Thyroid gland (tissue), 4 donors: ENCODE measurements at places on chromosomes 3 and 15. TPM values are rescaled to one million over a fixed set of nuclear protein-coding genes. Genes with fewer than 3 reads are reported as not detected.

Gene MORC1
- 0.13 TPM for total RNA-seq

Gene ATOSA
- total RNA-seq = 164 TPM

Gene TEX55
- total RNA-seq = not detected

Gene RRP9
- total RNA-seq = 12.7 TPM

Gene TRPM1
- not detected for total RNA-seq

Gene RETNLB
- not detected for total RNA-seq

Gene EPHA3
- 27.3 TPM for total RNA-seq

Gene CNTN4
- 33.9 TPM for total RNA-seq

Gene ADAMTS17
- 4.8 TPM for total RNA-seq

Gene ADAMTS7
- total RNA-seq = 2.5 TPM

Gene SLC22A13
- 0.56 TPM for total RNA-seq

Gene PTPRG
- 81.6 TPM for total RNA-seq

Gene ARGFX
- total RNA-seq = not detected

Gene GOLGA8S
- 2.1 TPM for total RNA-seq

Gene CKMT1B
- 41.2 TPM for total RNA-seq

Gene CYP1A2
- total RNA-seq = 3.0 TPM

Gene ZNF620
- 5.6 TPM for total RNA-seq

Gene SOX14
- total RNA-seq = not detected

Gene DLEC1
- total RNA-seq = 1.5 TPM

Gene TMCO5A
- total RNA-seq = not detected

Gene FBXO22
- 21.8 TPM for total RNA-seq

Gene SCN5A
- total RNA-seq = 0.13 TPM

Gene SENP8
- 5.5 TPM for total RNA-seq

Gene ANKRD63
- total RNA-seq = not detected

Gene OR5K2
- total RNA-seq = not detected

Gene RTP3
- total RNA-seq = not detected

Gene CPNE9
- not detected for total RNA-seq

Gene GRAMD2A
- total RNA-seq = 8.8 TPM

Gene VPS8
- 85.6 TPM for total RNA-seq

Gene ZFAND6
- total RNA-seq = 324 TPM

Gene DLL4
- 27.1 TPM for total RNA-seq

Gene AGTR1
- 19.5 TPM for total RNA-seq

Gene GOLGA8F
- not detected for total RNA-seq

Gene ALDH1A2
- total RNA-seq = 9.1 TPM

Gene SPATA12
- total RNA-seq = not detected

Gene PLOD2
- 110 TPM for total RNA-seq

Gene ULK3
- total RNA-seq = 40.9 TPM

Gene PLD1
- total RNA-seq = 21.7 TPM

Gene GABRR3
- total RNA-seq = not detected

Gene PSTPIP1
- total RNA-seq = 3.0 TPM

Gene GRK7
- total RNA-seq = not detected
